ENCODE measurements at places on chromosomes 3 and 15.

- no peak for DNase-seq
These were observed 77.4 kb downstream of the FLNB start for GRCh38 chr3:58085616-58086015.

GRCh38 chr3:128624526-128625138 is 26.0 kb downstream of the RPN1 start:
- no peak for DNase-seq

- DNase-seq: no peak
These were observed 127.9 kb upstream of the SLC6A11 start for GRCh38 chr3:10688126-10688525.

GRCh38 chr3:100720426-100720825 is 11.1 kb downstream of the TFG start:
- DNase-seq: no peak

DNA sequence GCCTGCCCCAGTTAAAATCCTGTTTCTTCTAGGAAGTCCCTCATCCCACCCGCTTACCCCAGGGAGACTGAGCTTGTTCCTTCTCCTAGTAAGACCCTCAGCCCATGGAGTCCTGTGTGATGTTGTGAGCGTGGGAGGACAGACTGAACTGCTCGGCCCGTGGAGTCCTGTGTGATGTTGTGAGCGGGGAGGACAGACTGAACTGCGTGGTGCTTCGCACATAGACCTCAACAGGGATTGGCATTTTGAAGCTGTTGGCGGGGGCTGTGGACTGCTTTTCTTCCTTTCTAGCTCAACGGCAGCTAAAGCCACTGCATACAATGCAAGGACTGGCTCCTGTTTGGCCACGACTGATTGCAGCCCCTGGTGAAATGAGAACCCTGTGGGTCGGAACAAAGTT is 1.6 kb upstream of the SPTBN5 start:
- DNase-seq: no peak

All from stimulated activated CD8-positive, alpha-beta memory T cell treated with anti-CD3 and anti-CD28 coated beads, Interleukin-7, amount 100 ng/mL, for 1 hour (primary cell).